Fibroblast of the aortic adventitia (primary cell): ENCODE measurements at places on chromosomes 6 and 20. TPM values are rescaled to one million over a fixed set of nuclear protein-coding genes. Genes with fewer than 3 reads are reported as not detected.

Gene L3MBTL1
- total RNA-seq = 8.9 and 13.4 TPM in 2 replicates

Gene IMPG1
- not detected in 2 replicates for total RNA-seq

Gene OR2H2
- total RNA-seq = not detected in 2 replicates

Gene SEMG2
- total RNA-seq = not detected in 2 replicates

Gene MAS1
- under 0.01 and 0.08 TPM in 2 replicates for total RNA-seq

Gene OOEP
- total RNA-seq = not detected in 2 replicates

Gene EPPIN
- not detected in 2 replicates for total RNA-seq

Gene MRAP2
- total RNA-seq = 0.33 and 5.8 TPM in 2 replicates

Gene IPCEF1
- total RNA-seq = 0.54 and 1.3 TPM in 2 replicates

Gene RNF114
- total RNA-seq = 56.4 and 114 TPM in 2 replicates

Gene FAM209B
- total RNA-seq = not detected in 2 replicates

Gene CD164
- 177 and 287 TPM in 2 replicates for total RNA-seq

Gene IL17A
- total RNA-seq = not detected in 2 replicates

Gene SALL4
- 0.36 and 4.1 TPM in 2 replicates for total RNA-seq
